ENCODE measurements at places on chromosomes 12 and 14.

DNA sequence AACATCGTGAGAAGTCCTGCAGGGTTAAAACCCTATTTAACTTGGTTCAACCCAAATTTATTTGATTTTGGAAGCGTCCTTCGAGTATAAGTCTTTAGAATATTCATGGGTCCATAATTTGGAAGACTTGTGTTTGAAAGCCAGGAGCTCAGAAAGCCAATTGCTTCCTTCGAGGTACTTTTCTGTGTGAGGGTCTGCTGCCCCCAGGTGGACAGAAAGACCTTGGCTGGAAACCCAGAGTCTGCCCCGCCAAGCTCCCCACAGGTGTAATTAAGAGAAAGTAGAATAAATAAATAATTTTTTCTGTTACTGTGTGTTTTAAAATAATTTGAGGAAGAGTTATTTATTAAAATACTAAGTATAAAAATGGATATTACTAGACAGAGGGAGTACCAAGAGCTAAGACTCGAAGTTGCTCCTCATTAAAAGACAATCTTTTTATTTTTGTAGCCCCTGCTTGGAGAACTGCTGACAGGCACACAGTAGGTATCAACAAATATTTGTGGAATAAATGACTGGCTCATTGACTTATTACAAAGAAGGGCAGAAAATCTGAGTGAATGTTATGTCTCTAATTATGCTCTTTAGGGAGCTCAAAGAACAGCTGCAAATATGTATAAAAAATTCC lies 105.8 kb downstream of the PAH start:
- no peak for DNase-seq

GRCh38 chr14:89963288-89963978 lies 7.7 kb downstream of the TDP1 start:
- no peak for DNase-seq

GRCh38 chr14:37150414-37150813 lies 22.0 kb downstream of the SLC25A21 start:
- no peak for DNase-seq

DNA sequence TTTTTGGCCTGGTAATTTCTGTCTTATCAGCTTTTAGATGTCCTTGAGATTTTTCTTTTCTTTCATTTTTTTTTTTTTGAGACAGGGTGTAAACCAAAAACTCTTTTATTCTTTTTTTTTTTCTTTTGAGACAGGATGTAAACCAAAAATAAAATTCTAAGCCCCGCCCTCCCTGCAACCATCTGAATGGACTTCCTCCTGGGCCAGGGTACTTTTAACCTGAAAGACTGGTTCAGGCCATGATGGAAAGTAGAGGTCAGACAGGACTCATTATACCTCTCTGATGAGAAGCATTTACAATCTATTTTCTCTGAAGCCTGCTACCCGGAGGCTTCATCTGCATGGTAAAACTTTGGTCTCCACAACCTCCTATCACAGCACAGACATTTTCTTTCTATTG lies 33.5 kb upstream of the TCL1B start:
- no peak for DNase-seq

DNA sequence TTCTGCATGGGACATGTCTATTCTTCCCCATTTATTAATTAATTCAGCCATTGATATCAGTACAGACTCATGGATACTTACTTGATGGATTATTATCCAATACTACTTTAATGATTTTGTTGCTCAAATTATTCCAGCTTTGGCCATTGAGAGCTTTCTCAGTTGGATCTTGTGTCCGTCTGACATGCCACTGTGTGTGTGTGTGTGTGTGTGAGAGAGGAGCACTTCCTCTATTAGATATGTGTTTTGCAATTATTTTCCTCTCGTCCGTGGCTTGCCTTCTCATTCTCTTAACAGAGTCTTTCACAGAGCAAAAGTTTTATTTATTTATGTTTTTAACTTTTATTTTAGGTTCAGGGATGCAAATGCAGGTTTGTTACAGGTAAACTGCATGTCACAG lies 194.2 kb downstream of the ADGRD1 start:
- DNase-seq, result no peak

DNA sequence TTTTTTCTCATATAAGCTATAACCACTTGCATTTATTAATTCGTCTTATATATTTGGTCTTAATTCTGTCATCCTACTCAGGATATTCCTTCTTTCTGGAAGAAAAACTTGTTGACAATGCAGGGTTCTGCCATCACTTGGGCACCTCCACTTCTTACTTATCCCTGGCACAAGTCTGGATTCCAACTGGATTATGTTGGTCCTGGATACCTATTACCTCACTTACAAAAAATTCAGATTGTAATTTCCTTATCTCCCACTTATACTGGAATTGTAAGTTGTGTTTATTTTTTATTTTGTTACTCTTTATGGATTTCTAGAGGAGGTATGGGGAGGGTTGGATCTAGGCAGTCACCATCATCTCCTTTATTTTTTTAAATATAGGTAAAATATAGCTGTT lies 36.7 kb downstream of the LRRIQ1 start:
- no peak for DNase-seq

GRCh38 chr14:79413734-79414428 lies 797.4 kb downstream of the DIO2 start:
- DNase-seq, result no peak

GRCh38 chr14:35134329-35135123 lies 12.2 kb downstream of the PRORP start:
- no peak for DNase-seq

GRCh38 chr12:4293299-4293965 lies 19.9 kb downstream of the CCND2 start:
- DNase-seq, result no peak

- no peak for DNase-seq
These were observed 34.7 kb upstream of the AMIGO2 start for GRCh38 chr12:47114481-47114892.

DNA sequence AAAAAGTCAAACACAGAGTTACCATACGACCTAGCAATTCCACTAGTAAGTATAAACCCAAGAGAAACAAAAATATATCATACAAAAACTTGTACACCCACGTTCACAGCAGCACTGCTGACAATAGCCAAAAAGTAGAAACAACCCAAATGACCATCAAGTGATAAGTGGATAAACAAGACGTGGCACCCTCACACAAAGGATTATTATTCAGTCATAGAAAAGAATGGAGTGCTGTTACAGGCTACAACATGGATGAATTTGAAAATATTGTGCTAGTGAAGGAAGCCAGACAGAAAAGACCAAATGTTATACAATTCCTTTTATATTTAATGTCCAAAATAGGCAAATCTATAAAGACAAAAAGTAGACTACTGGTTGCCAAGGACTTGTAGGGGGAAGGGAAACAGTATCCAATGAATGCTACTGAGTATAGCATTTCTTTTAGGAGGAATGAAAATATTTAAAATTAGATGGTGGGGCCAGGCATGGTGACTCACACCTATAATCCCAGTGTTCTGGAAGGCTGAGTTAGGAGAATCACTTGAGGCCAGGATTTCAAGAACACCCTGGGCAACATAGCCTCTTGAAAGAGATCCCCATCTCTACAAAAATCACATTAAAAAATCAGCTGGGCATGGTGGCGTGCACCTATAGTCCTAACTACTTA lies 41.9 kb downstream of the SPTLC2 start:
- DNase-seq, result no peak

GRCh38 chr12:66664076-66664475 lies 14.8 kb downstream of the GRIP1 start:
- no peak for DNase-seq

DNA sequence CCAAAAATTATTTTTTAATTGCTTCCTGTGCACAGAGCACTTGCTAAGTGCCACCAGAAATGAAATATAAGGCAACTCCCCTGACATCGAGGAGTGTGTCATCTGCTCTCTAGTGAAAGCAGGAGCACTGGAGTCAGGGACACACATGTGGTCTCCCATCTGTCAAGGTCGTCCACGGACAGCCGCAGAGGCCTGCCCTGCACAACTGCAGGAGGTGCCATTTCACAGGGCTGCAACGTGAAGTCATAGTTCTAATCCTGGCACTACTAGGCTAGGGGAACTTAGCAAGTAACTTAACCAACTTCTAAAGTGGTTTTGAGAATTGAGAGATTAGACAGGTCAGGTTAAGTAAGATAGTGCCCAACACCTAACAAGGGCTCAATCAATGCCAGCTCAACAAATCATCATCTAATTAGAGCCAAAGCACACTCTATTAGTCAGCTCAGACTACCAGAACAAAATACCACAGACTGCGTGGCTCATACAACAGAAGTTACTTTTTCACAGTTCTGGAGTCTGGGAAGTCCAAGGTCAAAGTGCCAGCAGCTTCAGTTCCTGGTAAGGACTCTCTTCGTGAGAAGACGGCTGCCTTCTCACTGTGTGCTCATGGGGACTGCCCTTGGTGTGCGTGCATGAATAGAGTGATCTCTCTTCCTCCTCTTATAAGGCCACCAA lies 30.7 kb downstream of the FOXN3 start:
- DNase-seq, result no peak

GRCh38 chr12:57099047-57099714 lies 10.3 kb downstream of the NAB2 start:
- no peak for DNase-seq

GRCh38 chr14:76867516-76868453 lies 41.6 kb downstream of the LRRC74A start:
- DNase-seq, result no peak

DNA sequence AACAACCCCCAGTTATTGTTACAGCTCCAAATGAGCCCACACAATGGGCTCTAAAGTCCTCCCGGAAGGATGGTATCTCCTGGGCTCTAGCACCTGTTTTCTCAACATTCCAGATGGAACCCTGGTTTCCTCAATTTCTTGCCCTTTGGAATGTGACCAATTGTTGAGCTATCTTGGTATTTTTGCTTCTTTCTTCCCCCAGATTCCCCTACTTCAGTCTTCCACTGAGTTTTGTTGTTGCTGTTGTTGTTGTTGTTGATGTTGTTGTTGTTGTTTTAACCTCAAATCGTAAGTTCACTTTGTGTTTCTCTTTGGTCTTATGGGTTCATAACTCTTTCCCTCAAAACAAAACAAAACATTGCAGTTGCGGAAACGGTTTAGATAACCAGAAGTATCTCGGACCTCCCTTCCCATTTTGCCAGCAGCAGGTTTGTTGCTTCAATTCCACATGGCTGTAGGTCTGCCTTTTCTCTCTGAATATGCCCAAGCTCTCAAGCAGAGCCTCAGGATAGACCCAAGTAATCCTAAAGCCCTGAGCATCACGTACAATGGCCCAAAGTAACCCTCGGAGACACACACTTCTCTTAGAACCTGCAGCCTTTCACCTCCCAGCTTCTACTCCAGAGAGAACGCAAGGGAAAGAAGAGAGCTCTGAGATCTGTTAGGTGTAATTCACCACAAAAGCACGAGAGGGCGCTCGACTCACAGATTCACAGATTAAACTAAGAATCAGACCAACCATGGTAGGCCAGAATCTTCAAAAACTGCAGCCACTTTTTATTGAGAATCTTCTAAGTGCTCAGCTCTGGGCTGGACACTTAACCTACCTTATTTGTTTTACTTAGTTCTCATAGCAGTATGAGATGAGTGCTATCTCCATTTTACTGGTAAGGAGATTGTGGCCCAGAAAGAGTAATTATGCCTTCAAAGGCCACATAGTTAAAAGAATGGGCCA lies 1.0 kb upstream of the DDX23 start:
- DNase-seq, result peak; percentile 91

GRCh38 chr12:1122786-1123185 lies 131.8 kb downstream of the ERC1 start:
- DNase-seq, result no peak

DNA sequence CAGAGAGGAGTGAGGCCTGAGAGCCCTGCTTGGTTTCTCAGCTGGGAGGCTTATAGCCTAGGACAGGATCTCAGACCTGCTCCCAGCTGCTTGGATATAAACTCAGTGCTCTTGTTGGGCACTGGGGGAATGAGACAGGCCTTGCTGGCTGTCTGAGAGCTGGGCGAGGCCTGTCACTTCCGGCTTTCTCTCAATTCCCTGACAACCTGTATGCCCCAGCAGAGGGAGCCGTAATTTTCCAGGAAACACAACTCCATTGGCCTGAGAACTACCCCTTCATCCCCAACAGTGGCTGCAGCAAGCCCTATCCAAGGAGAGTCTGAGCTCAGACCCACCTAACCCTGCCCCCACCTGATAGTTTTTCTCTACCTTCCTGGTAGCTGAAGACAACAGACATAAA lies 258.3 kb upstream of the STXBP6 start:
- DNase-seq, result no peak

DNA sequence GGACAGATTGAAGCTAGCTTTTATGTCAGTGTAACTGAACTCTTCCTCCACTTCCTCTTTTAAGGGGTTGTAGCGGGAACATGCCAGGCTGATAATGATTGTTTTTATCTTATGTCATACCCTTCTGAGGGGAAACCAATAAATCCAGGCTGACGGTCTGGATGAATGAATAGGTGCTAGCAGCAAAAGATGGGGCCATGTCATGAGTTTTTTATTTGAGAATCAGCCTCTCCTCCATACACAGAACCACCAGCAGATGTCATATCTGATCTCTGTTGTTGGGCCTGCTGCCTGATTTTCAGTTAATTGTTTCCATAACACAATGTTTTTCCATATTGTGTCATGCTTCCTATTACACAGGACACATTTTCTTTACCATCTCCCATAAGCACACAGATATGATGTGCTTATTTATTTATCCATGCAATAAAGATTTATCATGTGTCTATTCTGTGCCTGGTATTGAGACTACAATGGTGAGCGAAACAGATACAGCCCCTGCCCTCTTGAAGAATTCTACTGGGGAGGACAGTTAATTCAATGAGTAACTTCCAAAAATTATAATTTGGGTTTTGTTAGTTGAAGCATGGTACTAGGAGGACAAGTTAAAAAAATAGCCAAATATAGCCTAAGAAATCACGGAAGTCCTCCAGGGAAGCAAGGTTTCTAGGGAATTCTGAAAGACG lies 33.6 kb upstream of the CRY1 start:
- no peak for DNase-seq

DNA sequence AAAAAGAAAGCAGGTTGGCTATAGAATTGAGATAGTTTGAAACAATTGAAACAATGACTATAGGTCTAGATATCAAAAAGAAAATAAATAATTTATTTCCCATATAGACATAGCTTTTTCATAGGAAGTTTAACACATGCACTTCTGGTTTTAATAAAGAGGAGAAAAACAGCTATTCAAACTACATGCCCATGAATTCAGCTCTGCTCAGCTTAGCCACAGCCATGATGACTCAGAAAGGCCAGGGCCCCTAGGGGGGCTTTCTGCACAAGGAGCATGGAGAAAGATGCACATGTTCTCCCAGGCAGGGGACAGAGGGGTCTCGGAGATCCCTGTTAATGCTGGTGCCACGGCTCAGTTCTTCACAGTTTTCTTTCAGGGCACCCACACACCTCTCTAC lies 114.0 kb downstream of the GALC start:
- DNase-seq, result no peak

DNA sequence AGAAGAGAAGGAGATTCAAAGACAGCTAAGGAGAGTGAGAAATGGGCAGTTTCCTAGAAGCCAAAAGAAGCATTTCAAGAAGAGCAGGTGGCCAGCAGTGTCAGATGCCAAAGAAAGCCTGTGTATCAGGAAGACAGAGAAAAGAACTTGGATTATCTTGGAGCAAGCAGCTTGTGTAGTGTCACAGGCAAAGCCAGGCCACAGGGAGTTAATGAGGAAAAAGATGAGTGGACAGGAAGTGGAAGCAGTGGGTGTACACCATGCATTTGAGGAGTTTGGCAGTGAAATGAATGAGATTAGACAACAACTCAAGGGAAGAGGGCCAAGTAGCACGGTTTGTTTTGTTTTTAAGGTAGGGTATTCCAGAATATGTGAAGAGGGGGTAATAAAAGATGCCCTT lies 5.6 kb upstream of the MYH7 start:
- no peak for DNase-seq

Data from breast epithelium (tissue), 4 donors.